ENCODE measurements at places on chromosomes 3 and 15.
A peak's percentile ranks its signal among the peaks of the same experiment; 100 is the strongest.

DNA sequence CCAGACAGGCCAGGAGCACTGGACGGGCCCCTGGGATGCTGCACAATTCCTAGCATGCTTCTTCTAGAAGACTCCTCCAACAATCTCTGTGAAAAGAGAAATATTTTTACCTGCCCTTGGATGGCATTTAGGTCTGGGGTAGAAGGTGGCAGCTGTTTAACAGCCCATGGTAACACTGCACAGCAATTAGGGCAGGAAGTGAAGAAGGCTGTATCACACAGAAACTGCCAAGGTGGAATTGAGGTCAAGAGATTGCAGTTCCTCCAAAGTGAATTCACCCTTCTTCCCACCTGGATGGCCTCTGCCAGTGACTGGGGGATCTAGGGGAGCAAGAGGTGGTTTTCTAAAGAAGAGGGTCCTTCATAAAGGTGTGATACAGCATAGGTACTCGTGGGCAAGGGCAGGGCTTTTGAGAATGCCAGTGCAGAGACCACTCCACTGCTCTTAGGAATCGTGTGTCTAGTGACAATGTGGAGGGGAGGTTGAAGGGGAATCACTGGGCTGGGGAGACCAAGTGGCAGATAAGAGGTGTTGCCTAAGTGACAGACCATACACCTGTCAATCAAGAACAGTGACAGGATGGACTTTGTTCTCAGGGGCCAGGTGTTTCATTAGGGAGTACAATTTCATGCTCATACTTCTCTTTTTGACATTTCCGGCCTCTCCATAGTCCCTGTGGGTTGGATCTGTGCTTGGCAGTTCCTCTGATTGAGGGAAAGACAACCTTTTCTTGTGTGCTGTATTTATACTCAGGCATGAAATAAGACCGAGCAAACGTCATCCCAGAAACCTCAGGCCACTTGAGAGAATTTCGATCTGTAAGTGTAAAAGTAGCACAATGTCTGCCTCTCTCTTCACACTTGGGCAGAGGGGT lies 83.5 kb upstream of the BCL6 start:
- DNase-seq = no peak

- no peak for DNase-seq
Observed at GRCh38 chr3:72458375-72458774, 389.9 kb downstream of the SHQ1 start.

DNA sequence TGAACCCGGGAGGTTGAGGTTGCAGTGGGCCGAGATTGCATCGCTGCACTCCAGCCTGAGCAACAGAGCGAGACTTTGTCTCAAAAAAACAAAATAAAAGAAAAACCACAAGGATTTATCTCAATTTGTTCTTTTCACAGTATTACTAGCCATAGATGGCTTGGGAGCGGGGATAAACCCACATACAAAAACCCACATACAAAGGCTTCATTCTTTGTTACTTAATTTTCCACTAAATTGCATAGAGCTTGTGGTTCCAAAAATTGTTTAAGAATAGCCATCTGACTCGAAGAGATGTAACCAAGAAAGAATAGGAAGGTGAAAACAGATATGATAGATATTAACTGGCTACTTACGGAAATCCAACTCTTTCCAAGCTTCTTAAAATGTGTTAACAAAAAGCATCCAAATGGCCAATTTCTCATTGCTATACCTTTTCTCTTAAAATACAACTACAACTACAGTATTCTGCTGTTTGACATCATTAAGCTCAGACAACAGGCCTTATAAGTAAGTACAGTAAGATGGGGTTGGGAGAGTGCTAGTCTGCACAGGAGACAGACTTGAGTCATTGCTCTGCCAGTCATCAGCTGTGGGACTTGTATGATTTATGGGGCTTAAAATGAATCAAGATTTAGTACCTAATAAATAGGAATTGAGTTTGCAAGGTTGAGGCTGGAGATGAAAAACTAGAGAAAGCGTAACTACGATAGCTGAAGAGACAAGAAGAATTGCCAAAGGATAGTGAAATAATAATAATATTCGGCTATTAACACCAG lies 96.6 kb upstream of the PLXND1 start:
- no peak for DNase-seq

GRCh38 chr3:72496051-72496670 lies 352.1 kb downstream of the SHQ1 start:
- no peak for DNase-seq

DNA sequence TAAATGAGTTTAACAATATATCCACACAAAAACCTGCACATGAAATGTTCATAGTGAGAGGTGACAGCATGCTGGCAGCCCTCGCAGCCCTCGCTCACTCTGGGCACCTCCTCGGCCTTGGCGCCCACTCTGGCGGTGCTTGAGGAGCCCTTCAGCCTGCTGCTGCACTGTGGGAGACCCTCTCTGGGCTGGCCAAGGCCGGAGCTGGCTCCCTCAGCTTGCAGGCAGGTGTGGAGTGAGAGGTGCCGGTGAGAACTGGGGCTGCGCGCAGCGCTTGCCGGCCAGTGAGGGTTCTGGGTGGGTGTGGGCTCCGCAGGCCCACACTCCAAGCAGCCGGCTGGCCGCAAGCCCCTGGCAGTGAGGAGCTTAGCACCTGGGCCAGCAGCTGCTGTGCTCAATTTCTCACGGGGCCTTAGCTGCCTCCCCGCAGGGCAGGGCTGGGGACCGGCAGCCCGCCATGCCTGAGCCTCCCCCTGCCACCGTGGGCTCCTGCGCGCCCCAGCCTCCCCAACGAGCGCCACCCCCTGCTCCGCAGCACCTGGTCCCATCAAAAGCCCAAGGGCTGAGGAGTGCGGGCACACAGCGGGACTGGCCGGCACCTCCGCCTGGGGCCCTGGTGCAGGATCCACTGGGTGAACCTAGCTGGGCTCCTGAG lies 3.4 kb downstream of the CCDC13 start:
- DNase-seq = no peak

GRCh38 chr15:88231909-88232644 lies 24.5 kb downstream of the NTRK3 start:
- DNase-seq = no peak

- DNase-seq = no peak
Observed at GRCh38 chr15:22989576-22990477, 9.7 kb upstream of the CYFIP1 start.

- no peak for DNase-seq
Observed at GRCh38 chr3:60764870-60765269, 486.4 kb downstream of the FHIT start.

GRCh38 chr3:17747174-17747889 lies 4.9 kb upstream of the TBC1D5 start:
- no peak for DNase-seq

GRCh38 chr3:142724682-142725356 lies 985 bp downstream of the TRPC1 start:
- peak; percentile 46 for DNase-seq

DNA sequence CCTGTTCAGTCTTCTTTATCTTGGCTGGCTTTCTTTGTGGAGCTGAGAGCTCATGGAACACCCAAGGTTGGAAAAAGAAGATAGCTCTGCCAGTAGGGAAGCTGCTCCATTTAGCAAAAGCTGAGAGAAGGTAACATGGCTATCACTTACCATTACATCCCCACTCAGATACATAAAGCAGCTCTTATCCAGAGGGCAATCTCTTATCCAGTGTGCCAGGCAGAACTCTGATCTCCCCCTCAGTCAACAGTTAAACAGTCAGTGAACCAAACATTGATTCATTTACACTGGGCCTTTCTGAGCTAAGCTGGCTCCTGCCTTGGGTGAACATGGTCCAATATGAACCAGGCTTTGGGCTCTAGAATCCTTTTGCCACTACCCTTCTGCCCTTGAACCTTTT lies 624.2 kb downstream of the NTRK3 start:
- no peak for DNase-seq

- DNase-seq = no peak
Observed at GRCh38 chr3:14852717-14853116, 34.0 kb downstream of the FGD5 start.

- no peak for DNase-seq
Observed at GRCh38 chr3:66823009-66823397, 175.1 kb upstream of the KBTBD8 start.

DNA sequence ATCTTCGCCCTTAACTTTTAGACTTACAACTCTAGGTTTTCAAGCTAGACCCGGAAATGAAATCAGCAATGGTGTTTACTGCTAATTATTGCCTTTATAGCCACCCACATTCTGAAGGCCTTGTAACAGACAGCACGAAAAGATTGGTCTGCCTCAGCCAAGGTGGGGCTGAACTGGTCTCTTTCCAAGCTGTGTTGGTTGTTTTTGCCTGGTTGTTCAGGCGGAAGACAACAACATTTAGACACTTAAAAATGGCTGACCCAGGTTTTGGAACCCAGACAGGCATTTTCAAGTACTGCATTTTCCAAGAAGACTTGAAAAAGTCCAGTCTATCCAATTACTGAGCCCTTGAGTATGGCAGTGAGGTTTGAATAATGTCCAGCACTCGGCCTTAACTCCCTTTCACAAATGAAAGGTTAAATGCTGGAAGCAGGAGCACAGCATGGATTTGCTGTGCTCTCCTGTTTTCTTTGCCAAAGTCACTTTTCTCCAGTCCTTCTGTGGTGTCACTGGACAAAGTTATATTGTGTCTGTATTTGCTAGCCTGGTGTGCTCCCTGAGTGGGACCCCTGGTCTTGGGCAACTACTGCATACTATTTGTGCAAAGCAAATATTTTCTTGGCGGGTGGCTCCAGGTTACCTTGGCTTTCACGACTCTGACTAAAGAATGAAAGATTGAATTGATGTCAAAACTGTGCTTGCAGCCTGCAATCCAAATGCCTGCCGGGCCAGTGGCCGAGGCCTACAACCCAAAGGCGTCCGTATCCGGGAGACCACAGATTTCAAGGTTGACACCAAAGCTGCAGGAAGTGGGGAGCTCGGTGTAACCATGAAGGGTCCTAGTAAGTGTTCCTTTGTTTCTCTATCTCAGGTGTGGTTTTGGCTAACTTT lies 93.5 kb downstream of the FLNB start:
- DNase-seq = no peak

- DNase-seq = no peak
Observed at GRCh38 chr15:27723821-27724220, 375.3 kb downstream of the OCA2 start.

GRCh38 chr3:133490468-133491351 lies 82.8 kb upstream of the CDV3 start:
- peak; percentile 86 for DNase-seq

DNA sequence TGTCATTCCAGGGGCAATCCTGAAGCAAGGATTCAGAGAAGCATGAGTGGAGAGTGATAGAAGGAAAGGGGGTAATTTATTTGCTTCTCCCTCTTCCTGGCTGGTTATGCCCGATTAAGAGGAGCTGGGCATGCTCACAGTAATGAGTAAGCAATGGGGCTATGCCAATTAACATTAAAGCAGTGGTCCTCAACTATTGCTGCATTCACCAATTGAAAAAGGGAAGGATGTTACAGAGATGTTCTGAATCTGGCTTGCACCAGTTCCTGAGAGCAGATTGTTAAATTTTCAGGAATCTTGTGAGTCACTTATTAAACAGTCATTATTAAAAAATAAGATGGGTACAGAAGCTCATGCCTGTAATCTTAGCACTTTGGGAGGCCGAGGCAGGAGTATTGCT lies 85.9 kb upstream of the ZBTB20 start:
- DNase-seq = no peak

GRCh38 chr3:136068708-136069107 lies 103.2 kb downstream of the PPP2R3A start:
- DNase-seq = no peak

DNA sequence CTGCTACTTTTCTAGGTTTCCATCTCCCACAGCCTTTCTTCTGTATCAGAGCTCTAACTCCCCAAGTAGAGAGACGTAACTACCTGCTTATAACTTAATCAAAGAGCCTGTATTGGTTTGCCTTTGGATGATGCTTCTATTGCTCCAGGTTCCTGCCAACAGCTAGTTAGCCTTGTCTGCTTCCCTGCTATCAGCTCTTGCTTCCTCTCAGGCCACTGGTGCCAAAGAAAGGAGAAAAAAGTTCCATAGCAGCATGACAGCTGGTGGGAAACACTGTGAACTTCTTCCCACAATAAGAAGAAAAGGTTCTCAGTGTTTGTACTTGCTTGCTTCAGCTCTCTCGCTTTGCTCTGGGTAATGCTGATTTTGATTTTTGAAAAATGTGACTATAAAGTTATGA lies 206.6 kb downstream of the GBE1 start:
- DNase-seq = no peak

GRCh38 chr3:29345516-29346300 lies 64.8 kb downstream of the RBMS3 start:
- DNase-seq = no peak

- no peak for DNase-seq
Observed at GRCh38 chr15:73711526-73711925, 27.3 kb downstream of the CD276 start.

DNA sequence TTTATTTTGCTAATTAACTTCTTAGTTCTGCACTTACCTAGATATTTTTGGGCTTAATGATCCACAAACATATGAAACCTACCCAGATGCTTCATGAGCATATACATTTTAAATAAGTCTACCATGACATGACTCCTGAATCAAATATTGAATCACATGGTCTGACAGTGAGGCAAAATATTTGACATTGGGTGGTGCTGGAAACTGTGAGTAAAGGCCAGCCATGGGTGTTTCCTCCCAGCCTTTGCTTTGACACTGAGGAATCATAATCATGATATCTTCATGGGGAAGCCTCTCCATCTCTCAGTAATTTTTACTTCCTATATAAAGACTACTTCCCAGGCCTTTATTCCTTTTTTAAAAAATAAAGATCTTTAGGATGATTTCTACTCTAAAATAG lies 22.8 kb upstream of the SSR3 start:
- no peak for DNase-seq

DNA sequence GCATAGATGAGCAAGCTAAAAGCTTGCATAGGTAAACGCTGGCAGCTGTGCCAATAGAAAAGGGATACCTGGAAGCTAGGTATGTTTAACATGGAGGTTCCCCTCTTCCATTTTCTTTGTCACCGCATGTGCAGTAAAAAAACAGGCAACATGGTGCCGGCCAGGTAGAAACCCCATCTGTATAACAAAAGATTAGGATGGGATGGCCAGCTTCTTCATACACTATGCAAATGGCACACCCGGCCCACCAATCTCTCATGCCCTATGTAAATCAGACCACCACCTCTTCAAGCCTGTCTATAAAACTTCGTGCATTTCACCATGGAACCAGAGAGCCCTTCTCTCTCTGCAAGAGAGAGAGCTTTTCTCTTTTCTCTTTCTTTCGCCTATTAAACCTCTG lies 224.3 kb upstream of the P2RY1 start:
- no peak for DNase-seq

GRCh38 chr3:128366652-128367051 lies 100.0 kb downstream of the DNAJB8 start:
- peak; percentile 48 for DNase-seq

Data from activated CD8-positive, alpha-beta memory T cell treated with anti-CD3 and anti-CD28 coated beads, Interleukin-2, amount 10 ng/mL, durations not matched to agents 7 days and 5 days (primary cell).